Vagina (tissue), 2 donors: ENCODE measurements at places on chromosomes 5 and 9.

DNA sequence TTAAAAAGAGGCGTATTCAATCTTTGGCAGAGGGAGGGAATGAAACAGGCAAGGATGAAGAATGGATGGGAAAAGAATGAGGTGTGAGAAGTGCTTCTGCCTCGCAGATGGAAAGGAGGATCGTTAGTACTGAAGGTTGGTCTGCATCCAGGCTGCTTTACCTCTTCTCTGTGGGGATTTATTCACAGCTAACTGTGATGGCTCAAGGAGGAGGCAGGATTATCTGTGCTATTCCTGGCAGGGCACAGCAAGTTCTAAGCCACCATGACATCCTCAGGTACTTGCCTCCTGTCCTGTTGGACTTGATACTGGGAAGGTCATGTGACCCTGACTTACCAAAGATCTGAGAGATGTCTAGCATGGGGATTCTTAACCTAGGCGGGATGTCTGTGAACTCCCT lies 84.3 kb downstream of the GDNF start:
- no peak for DNase-seq

- no peak for DNase-seq
These were observed 43.1 kb downstream of the TRIO start for GRCh38 chr5:14186059-14186830.

- no peak for DNase-seq
These were observed 80.2 kb downstream of the DOCK2 start for GRCh38 chr5:169717288-169717687.

DNA sequence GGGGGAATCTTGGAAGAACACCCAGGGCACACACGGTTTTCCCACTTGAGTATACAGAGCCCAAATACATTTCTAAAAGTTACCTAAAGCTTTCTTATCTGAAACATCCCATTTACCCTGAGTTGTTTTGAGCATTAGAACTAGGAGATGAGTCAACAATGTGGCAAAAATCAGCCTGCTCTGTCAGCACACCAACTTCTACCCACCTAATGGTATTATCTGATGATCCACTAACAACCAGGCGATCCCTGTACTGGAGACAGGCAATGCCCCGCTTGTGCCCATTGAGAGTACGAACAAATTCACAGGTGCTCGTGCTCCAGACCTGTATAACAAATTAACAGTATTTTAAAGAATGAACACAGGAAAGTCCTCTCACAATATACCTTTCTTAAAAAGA lies 87.0 kb downstream of the SMIM23 start:
- no peak for DNase-seq

DNA sequence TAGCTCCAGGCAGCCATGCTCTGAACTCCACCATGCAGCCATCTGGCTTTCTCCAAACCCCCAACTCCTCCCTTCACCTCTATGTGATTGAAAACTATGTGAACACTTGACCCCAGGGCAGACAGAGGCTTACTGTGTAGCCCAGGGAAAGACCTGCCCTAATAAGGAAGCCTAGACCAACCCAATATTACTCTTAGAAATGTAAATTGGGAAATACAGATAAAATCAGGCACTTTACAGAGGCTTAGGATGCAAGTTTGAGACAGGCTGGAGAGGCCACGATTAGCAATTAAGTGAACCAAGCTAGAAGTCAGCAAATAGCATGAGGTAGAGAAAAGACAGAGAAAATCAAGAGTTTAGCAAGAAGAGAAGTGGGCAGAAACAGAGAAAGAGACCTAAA lies 141.7 kb upstream of the ABCA1 start:
- no peak for DNase-seq

DNA sequence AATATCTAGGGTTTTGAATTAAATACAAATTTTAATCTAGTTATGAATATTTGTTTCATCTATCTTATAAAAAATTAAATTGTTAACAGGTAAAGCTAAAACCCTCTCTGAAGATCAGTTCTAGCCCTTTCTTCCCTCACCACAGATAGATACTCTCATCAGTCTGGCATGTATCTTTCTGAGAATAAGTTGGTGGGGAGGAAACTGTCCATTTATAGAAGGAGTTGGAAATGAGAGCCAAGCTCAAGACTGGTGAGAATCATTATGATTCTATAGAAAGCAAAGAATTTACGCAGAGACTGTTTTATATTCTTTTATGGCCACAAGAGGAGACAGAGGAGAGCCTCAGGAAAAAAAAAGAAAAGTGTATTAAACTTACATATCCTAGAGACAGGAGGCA lies 59.0 kb downstream of the STARD4 start:
- DNase-seq: no peak

DNA sequence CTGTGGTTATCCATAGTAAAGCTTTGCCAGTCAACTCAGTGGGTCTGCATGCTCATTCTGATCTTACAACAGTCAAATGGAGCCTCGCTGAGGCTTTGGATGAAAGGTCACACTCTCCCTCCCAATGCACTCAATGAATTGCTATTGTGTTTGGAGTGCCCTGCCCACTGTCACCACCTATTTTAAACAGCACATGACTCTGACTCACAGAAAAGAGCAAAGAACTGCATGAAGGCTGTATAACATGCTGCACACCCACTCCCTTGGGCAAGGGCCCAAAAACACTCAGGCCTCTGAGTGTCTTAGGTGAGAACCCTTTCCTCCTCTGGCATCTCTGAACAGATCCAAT lies 118.7 kb upstream of the CCDC112 start:
- no peak for DNase-seq

DNA sequence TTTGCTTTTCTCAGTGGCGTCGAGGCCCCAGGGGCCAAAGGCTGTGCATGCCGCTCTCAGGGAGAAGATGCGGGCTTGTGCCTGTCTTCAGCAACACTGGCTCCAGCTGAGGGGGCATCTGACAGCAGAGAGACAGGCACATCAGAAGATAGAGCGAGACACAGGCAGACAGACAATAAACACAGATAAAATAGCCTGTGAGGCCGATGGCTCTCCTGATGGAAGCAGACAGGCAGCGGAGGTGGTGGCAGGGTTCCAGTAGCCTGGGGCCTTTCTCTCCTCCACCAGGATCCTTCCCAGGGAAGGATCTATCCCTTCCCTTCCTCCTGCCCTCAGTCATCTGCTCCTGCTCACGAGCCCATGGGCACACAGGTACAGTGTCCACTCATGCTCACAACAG lies 16.6 kb upstream of the UNC5A start:
- DNase-seq: no peak

GRCh38 chr5:87121304-87122150 lies 146.2 kb upstream of the RASA1 start:
- DNase-seq: no peak

DNA sequence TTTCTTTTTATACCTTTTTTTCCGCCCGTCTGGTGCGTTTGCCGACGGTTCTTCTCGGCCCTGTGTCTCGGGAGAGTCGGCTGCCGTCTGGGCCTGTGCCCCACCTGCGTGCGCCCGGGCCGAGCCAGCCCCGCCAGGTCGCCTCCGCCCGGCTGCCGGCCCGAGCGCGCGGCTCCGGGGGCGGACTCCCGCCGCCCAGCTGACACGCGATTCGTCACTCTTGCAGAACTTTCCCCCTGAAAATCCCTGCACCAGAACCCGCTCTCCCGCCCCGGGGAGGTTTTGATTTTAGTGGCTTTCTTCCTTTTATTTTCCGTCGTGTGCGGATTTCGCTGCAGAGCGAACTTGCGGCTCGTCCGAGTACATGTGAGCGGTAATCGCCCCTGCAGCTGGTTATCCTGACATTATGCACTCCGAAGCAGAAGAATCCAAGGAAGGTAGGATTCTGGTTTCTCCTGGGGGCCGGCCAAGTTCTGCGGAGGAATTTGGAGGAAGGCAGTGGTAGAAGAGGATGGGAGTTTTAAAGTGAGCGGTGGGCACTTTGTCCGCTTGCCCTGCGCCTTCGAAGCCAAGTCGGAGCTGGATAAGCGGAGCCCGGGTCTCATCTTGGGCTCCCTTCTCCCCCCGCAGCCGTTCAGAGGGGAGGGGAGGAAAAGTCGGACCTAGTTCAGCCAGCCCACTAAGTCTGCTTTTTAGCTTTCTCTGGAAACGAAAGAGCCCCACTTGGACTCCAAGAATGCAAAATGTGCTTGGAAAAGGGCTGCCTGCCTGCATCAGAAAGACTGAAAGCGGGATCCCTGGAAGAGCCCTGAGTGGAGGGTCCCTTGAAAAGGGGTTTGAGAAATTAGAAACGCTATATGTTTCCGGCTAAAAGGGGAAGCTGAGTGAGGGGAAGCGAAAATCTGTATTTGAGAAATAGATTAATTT lies at the start of gene TNFAIP8:
TNFAIP8 (plus strand) TSS at position 335 of the 927 bp plus-strand sequence; CDS start at position 407, 72 bp downstream.
- no peak for DNase-seq

DNA sequence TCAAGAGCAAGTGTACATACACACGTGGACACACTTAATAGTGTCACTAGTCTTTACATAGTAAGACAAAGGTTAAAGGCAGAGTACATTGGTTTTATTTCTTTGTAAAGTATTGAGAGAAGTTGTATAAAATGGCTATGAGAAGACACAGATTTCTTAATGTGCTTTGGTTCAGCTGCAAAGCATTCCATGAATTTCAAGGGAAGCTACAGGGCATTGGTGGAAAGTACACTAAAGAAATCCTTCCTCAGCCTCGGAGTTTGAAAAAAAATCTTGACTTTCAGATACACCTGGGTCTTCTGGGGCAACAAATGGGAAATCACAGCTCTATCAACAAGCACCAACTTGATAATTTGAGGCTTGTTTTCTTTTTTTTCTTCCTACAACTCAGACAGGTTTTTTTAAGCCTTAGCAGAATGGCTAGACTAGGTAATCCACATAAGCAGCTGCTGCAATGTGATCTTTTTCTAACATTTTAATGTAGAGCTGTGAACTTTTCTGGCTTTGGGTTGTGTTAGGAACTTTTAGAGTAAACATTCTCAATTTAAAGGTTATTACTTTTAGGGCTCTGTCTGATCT lies 140.4 kb upstream of the FST start:
- no peak for DNase-seq

- no peak for DNase-seq
These were observed 15.2 kb upstream of the KCNMB1 start for GRCh38 chr5:170404398-170404797.

GRCh38 chr9:91744114-91744513 lies 205.9 kb downstream of the ROR2 start:
- DNase-seq: no peak

GRCh38 chr5:174272671-174273070 lies 227.2 kb downstream of the NSG2 start:
- no peak for DNase-seq

GRCh38 chr9:123615381-123615780 lies 259.4 kb downstream of the CRB2 start:
- DNase-seq: no peak

DNA sequence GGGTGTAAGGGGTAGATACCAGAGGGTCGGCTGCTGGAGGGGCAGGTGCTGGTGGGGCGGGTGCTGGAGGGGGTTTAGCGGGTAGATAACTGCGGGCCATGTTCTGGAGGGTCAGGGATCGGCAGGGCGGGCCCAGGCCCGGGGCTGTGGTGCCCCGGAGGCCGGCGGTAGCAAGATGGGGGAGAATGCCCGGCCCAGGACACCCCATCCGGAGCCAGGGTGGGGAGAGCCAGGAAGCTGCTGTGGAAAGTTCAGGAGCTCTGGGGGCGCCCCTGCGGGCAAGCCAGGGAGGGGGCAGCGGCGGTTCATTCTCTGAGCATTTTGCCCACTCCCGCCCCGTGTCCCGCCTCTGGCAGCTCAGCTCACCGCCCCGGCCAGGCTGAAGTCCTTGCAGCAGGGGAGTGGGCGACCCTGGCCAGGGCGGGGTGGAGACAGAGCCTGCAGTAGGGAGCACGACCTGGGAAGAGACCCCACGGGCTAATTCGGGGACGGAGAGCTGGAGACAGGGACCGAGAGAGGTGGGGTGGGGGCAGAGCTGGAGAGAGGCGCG lies 538 bp downstream of the PRRT1B start:
- no peak for DNase-seq

- no peak for DNase-seq
These were observed 7.4 kb downstream of the GALNT10 start for GRCh38 chr5:154197801-154198491.

- no peak for DNase-seq
These were observed 256.3 kb downstream of the SMARCA2 start for GRCh38 chr9:2271426-2271825.

DNA sequence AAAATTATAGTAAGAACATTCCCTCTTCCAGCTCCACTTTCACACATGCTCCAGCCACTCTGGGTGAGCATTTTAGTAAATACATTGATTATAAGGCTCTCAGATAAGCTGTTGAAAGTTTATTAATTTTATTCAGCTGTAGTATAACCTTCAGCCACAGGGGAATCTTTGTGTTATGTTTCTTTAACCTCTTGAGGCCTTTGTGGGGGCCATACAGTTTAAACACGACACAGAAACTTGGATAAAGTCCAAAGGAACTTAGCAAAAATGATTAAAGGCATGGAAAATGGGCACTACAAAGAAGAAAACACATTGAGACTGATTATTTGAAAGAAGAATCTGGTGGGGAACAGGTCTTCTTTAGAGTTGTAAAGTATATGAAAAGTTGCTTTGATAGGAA lies 70.2 kb downstream of the AOPEP start:
- no peak for DNase-seq

- DNase-seq: no peak
These were observed 125.5 kb downstream of the TENT4A start for GRCh38 chr5:6838736-6839135.

- no peak for DNase-seq
These were observed 715 bp upstream of the C5orf34 start for GRCh38 chr5:43515678-43516048.

- no peak for DNase-seq
These were observed 21.7 kb downstream of the TARS1 start for GRCh38 chr5:33462456-33462855.

- DNase-seq: peak; percentile 34
These were observed 187.1 kb downstream of the FSTL4 start for GRCh38 chr5:133425222-133425621.

- DNase-seq: no peak
These were observed 13.8 kb downstream of the HNRNPK start for GRCh38 chr9:83966209-83966582.

DNA sequence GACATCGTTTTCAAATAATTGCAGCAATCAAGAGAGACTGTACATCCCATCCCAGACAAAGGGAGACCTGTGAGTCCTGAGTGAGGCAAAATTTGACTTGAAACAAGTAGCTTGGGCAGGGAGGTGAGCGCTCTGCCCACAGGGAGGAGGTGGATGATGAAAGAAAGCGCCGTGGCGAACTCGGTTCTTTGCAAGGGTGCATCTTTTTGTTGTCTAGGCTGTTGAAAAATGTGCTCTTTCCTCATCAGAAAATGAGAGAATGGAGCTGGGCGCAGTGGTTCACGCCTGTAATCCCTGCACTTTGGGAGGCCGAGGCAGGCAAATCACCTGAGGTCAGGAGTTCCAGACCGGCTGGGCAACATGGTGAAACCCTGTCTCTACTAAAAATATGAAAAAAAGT lies 150.5 kb downstream of the GAPVD1 start:
- no peak for DNase-seq

- no peak for DNase-seq
These were observed 121.4 kb downstream of the GNAQ start for GRCh38 chr9:77910194-77910621.

DNA sequence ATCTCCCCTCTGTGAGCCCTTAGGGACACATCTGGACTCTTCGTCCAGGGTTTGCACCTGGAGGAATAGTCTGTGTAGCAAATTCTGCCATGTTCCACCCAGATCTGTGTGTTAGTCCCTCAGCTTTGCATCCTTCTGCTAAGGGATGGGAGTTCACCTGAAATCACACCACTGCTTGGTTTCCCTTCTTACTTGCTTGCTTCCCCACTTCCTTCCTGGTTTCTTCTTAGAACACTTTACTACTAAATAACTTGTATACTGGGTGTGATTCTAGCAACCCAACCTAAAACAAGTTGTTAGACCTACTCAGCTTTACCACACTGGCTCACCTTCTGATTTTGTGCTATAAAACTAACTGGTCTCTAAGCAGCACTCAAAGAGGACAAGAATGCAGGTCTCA lies 202.6 kb upstream of the MAP3K1 start:
- no peak for DNase-seq

GRCh38 chr5:105730982-105731381 lies 1939.8 kb downstream of the EFNA5 start:
- DNase-seq: no peak
